ENCODE measurements at places on chromosomes 1 and 21.

GRCh38 chr1:12168451-12169160 is 1.8 kb downstream of the TNFRSF1B start:
- DNase-seq, result no peak

GRCh38 chr21:28696844-28697410 is 295.8 kb downstream of the LTN1 start:
- no peak for DNase-seq

DNA sequence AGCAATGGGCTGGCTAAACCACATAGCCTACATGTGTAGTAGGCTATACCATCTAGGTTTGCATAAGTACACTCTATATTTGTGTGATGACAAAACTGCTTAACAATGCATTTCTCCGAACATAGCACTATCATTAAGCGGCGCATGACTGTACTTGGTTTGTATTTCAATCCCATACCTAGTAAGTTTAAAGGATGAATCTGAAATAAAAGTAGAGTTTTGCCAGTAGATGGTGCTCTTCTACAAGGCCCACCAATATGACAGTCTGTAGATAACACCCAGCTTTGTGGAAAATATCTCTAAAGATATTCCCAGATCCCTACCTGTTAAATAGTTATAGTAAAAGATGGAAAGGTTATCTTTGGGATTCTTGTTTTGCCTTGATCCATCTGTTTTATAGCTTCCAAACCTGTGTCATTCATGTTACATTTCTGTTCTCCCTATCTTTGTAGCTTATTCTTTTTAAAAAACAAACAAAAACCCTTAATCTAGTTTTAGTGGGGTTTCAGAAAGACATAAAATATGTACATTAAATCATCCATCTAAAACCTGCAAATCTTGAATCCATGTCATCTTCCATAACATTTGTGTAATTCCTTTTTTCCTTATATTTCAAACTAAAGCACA is 33.9 kb upstream of the ASPM start:
- DNase-seq, result no peak

- DNase-seq, result no peak
These were observed 9.2 kb upstream of the FNBP1L start for GRCh38 chr1:93438716-93439115.

DNA sequence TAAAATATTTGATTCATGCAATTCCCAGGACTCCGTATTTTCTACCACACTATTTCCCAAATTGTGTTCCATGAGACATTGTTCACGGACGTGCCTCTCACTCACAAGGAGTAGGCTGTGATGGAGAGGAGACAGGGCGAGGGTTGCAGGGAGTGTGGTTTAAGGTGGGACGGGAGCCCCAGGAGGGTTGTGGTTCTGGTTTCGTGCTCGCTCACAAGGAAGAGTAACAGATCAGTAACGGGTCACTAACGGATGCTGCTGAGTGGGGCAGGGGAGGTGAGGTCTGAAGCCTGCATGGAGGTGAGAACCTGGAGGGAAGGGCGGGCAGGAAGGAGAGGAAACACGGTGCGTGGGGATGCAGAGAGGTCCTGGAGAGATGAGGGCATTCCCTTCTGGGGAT is 28.8 kb downstream of the TFF3 start:
- DNase-seq, result no peak

GRCh38 chr1:157562515-157562914 is 10.2 kb upstream of the FCRL5 start:
- DNase-seq, result no peak

DNA sequence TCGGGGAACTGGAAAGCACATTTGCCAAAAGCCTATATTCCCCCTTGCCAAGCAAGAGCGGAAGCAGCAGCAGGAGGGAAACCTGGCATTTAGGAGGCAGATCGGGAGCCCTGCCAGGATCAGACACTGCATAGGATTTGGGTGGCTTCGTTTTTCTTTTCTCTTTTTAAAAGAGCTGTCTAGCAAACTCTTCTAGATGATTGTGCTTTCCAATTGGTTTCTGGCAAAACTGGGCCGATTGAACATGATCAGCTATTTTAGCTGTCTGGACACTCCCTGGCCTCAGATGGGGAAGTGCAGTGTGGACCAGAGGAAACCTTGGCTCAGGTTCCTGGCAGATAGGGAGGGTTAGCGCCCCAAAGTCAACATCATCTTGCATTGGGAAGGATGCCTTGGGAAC is 414.0 kb upstream of the KAZN start:
- DNase-seq, result no peak

GRCh38 chr1:75135573-75136194 is 1.5 kb downstream of the LHX8 start:
- DNase-seq, result no peak

GRCh38 chr1:18337757-18338156 is 143.0 kb upstream of the KLHDC7A start:
- no peak for DNase-seq

- no peak for DNase-seq
These were observed 43.8 kb downstream of the DDR2 start for GRCh38 chr1:162676087-162676486.

DNA sequence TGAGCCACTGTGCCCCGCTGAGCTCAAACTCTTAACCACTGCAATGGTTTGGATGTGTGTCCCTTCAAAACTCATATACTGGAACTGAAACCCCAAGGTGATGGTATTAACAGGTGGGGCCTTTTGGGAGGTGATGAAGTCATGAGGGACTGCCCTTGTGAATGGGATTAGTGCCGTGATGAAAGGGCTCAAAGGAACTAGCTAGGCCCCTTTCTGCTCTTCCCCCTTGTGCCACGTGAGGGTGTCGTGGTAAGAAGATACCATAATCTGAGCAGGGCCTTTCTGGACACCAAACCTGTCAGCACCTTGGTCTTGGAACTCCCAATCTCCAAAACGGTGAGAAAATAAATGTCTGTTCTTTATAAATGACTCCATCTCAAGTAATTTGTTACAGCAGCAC is 45.5 kb upstream of the SPOCD1 start:
- no peak for DNase-seq

DNA sequence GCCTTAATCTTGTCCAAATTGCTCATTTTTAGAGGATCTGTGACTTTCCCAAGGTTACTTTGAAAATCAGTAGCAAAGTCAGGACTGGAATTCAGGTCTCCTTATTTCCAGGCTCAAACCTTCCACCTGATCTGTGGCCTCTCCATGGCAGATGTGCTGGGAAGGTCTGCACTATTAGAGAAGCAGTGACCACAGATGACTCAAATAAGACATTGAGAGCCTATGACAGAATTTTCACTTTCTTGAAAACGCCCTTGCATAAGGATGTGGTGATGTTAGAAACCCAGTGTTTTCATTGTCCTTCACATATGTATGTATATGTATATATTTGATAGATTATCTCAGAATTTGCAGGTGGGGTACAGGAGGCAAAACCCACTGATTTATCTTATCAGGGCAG is 45.3 kb downstream of the TTC39A start:
- no peak for DNase-seq

GRCh38 chr1:9510130-9510529 is 29.1 kb upstream of the SLC25A33 start:
- DNase-seq, result no peak

DNA sequence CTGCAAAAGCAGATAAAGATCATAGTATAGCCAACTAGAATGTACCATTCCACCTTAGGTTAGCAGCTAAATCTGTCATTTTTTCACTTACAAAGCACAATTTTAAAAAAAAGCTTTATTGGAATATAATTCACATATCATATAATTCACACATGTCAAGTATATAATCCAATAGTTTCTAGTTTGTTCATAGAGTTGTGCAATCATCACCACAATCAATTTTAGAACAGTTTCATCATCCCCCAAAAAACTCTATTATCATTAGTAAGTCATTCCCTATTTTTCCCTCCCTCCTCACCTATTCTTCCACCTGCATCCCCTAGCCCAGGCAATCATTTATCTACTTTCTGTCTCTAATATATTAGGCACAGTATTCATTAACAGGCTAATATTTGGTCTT is 32.0 kb upstream of the INSL5 start:
- DNase-seq, result no peak

- no peak for DNase-seq
These were observed 178.5 kb downstream of the RHOU start for GRCh38 chr1:228913626-228914414.

DNA sequence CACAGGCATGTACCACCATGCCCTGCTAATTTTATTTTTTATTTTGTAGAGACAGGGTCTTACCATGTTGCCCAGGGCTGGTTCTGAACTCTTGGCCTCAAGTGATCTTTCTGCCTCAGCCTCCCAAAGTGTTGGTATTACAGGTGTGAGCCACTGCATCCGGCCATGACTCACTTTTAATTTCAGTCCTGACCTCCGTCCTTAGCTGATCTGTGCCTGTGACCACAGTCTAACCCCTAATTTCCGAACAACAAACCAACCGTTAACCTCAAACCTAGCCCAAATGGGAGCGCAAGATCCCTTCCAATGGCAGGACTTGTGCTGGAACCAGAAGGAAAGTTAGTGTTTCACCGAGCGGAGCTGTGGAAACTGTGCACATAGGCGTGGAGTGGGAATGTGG is 29.3 kb upstream of the MAN1C1 start:
- DNase-seq, result no peak

DNA sequence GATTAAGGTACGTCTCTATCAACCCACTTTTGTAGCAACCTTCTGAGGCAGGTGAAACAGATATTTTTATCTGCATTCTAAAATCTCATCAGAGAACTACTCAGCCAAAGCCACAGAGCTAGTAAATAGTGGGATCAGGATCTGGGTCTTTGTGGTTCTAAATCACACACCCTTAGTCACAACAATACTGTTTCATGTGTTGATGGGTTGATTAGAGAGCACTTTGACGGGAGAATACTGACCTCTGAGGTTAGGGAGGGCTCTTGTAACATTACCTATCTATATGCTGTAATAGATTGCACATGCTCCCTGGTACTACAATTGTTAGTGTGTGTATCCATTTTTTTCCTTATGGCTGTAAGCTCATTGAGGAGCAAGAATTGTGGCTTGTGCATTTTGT is 45.5 kb upstream of the CCDC190 start:
- no peak for DNase-seq

DNA sequence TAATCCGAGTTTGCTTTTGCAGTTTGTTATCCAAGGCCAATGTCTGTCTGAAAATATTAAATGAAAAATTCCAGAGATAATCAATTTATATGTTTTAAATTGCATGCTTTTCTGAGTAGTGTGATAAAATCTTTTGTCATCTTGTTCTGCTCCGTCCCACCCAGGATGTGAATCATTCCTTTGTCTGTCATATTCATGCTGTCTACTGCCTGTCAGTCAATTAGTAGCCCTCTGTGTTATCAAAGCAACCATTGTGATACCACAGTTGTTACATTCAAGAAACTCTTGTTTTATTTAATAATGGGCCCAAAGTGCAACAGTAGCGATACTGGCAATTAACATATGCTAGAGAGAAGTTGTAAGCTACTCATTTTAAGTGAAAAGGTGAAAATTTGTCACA is 819.3 kb downstream of the BRINP3 start:
- no peak for DNase-seq

GRCh38 chr1:54965624-54966340 is 14.6 kb upstream of the TMEM61 start:
- peak; percentile 40 for DNase-seq

GRCh38 chr1:208047975-208048374 is 137.1 kb upstream of the CD34 start:
- peak; percentile 47 for DNase-seq

- no peak for DNase-seq
These were observed 18.6 kb downstream of the GRIK3 start for GRCh38 chr1:37015713-37016112.

- DNase-seq, result peak; percentile 6
These were observed 38.5 kb upstream of the SLC19A1 start for GRCh38 chr21:45580576-45581321.

DNA sequence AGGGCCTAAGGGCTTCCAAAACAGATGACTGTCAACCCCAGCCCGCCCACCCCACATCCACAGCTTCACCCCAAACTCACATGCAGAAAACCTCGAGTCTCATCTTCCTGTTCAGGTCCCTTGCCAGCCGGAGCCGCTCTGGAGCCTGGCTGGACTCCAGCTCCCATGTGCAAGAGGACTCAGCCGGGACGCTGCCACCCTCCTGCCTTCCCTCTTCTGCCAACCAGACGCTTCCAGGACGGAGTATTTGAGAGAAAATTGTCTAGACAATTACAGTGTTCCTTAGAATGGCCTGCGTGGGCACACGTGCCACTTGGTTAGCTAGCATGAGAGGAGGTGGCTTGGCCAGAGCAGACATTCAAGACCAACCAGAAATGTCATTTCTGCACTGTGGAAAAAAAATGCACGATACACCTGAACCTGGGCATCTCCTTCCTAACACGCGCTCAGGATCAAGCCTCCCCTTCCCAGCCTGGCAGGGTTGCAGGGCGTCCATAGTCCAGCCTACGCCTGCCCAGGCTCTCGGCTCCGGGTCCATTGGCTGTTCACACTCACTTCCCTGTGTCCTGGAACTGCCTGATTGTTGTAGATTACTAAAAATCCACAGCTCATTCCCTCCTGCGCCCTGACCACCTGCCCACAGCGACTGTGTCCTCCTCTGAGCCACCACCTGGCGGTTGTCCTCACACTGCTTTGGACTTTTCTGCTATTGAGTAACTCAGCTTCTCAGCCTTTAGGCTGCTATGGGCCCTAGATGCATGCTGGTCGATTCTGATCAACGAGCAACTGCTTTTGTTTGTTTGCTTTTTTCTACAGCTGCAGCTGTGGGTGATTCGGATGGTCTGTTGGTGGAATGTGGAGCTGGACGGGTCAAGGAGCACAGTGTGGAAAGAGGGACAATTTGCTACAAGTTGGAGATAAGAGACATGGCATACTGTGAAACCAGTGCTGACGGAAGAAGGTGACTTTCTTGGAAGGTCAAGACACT is at the start of gene CLDN14:
TSS of gene CLDN14 (minus strand) at position 708 of the 988 bp plus-strand sequence. CDS start 18,427 bp downstream, outside the sequence.
- no peak for DNase-seq

DNA sequence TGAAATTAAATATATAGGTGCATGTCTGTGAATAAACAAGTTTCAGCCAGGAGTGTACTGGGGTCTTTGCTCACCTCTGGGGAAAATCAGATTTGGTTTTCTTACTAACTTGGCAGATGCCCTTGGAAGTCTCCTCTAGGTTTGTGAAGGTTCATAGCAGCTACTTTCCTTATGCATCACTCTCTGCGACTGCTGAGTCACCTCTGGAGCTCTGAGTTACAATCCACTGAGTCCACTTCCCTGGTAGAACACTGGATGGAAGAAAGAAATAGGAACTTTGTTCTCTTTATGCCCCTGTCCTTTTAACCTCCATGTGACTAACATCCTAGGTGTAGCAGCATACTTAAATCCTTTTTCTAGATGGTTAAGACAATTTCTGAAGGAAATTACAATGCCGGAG is 4.4 kb upstream of the FASLG start:
- no peak for DNase-seq

DNA sequence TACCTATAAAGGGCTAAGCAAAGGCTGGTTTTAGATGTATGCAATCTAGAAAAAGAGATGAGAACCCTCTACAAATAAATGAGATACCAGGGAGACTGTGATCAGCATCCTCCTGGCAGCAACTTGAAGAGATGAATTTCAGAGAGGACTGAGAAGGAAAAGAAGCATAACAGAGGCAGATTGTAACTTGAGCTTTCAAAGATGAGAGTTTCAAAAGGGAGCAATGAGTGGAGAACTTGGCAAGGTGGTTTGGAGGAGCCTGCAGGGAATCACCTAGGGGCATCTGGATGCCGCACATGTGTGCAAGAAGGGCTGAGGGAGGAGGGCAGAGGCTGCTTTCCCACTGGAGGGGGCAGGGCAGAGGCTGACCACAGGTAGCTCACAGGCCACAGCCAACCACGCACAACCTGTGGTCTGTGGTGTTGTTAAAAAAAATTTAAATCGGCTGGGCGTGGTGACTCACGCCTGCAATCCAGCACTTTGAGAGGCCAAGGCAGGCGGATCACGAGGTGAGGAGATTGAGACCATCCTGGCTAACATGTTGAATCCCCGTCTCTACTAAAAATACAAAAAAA is 50.2 kb downstream of the PCNX2 start:
- no peak for DNase-seq

- no peak for DNase-seq
These were observed 29.0 kb upstream of the TMEM51 start for GRCh38 chr1:15124362-15125100.

All from colonic mucosa (tissue), 4 donors.